Posterior vena cava (tissue), 2 donors: ENCODE measurements at places on chromosomes 4 and X. TPM values are rescaled to one million over a fixed set of nuclear protein-coding genes. Genes with fewer than 3 reads are reported as not detected.

TLR8 gene
- 5.1 TPM for total RNA-seq

PGAM4 gene
- not detected for total RNA-seq

GYPB gene
- 0.86 TPM for total RNA-seq

RBM41 gene
- 11.5 TPM for total RNA-seq

CACNA1F gene
- total RNA-seq: 0.09 TPM

TEX11 gene
- total RNA-seq: not detected

HSFX3 gene
- not detected for total RNA-seq

FAM47A gene
- total RNA-seq: not detected

SGMS2 gene
- 52.1 TPM for total RNA-seq

DNA sequence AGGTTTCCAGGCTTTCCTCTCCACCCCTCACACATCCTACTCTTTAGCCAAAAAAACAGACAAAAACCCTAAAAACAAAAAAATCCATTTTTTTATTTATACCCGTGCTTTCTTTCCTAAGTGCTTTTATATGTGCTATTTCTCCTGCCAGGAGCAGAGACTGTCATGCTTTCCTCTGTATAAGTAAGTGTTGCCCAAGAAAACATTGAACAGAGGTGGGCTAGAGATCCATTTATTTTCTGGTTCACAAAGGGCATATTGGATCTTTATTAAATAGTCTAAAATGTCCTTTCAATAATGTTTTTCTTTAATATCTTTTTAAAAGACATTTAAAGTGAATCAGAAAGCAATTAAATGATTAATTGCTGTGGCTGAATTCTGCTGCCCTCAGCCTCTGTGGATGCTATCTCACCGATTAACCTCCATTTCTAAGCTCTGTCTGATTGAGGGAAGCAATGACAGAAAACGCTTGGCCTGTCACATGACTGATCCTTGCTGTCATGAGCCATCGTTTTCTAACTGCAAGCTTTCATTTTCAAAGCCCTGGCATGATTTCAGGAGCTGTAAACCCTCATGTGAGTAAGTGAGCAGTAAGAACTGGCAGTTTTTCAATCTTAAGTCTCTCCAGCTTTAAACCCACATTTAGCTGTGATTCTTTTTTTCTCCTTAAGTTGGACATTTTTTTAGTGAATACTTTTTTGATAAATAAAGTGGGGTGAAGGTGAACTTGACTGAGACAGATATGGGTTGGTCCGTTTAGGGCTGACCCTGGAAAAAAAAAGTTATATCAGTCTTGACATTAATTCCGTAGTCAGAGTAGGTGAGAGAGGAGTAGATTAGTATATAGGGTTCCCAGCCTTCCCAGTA lies 180.7 kb upstream of the PGRMC2 start:
- DNase-seq: no peak

GRCh38 chr4:118974758-118975157 lies 86.1 kb downstream of the SYNPO2 start:
- DNase-seq: no peak

- DNase-seq: no peak
Measured at GRCh38 chrX:136488706-136489105, 959 bp downstream of the BRS3 start.

DNA sequence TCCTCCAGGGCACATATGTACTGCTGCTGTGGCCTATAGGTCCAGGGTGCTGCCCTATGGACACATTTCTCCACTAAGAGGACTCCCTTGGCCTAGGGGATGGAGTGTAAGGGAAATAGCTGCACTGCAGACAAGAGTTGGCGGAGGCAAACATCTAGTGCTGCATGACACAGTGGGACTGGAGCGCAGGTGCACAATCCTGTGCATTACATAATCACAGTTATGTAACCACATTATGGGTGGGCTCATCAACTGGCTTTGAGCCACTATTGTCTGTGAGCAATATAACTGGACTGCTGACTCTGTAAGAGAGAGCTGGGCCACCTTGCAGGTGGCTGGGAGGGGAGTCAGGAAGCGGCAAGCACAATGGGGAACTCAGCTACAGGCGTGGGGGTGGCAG lies 3.2 kb upstream of the TIGD2 start:
- no peak for DNase-seq

- DNase-seq: no peak
Measured at GRCh38 chr4:85968945-85969819, 390.7 kb downstream of the MAPK10 start.

DNA sequence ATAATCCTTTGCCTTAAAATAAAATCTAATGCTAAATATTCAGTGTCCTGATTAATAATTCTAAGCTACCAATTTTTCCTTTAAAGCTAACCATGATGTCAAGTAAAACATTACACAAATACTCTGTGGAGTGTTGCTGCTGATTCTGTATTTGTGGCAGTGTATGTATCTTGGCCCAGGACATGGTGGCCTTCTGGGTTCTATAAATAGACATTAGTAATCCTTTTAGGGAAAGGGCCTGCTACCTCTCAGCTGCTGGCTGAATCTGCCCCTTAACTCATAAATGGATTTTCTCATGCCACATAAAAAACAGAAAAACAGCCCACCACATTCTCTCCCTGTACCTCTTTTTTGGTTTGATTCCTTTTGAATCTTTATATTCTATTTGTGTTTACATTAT lies 1.2 kb upstream of the XK start:
- no peak for DNase-seq

DNA sequence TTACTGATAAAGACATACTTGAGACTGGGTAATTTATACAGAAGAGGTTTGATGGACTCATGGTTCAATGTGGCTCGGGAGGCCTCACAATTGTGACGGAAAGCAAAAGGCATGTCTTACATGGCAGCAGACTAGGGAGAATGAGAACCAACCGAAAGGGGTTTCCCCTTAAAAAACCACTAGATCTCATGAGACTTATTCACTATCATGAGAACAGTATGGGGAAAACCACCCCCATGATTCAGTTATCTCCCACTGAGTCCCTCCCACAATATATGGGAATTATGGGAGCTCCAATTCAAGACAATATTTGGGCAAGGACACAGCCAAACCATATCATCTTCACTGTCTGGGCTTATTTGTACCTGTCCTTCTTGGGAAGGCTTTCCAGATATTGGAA lies 22.8 kb upstream of the MUC7 start:
- no peak for DNase-seq

- no peak for DNase-seq
Measured at GRCh38 chr4:146522869-146523205, 1.1 kb upstream of the SLC10A7 start.

DNA sequence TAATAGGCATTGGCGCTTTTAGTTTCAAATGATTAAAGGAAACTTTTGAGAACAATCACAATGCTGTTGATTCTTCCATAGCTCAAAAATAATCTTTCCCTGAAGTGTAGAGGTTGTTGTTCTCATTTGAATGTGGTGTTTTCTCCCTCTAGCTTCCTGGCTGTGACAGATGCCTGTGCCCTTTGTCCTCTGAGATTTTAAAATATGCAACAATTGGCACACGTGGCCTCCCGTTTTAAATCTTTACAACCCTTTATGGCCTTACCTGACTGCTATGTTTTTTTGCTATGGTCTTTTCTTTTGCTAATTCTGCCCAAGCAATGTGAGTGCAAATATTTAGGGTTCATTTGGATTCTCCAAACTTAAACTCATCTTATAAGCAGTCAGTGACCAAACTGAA lies 22.9 kb upstream of the CASK start:
- DNase-seq: no peak

DNA sequence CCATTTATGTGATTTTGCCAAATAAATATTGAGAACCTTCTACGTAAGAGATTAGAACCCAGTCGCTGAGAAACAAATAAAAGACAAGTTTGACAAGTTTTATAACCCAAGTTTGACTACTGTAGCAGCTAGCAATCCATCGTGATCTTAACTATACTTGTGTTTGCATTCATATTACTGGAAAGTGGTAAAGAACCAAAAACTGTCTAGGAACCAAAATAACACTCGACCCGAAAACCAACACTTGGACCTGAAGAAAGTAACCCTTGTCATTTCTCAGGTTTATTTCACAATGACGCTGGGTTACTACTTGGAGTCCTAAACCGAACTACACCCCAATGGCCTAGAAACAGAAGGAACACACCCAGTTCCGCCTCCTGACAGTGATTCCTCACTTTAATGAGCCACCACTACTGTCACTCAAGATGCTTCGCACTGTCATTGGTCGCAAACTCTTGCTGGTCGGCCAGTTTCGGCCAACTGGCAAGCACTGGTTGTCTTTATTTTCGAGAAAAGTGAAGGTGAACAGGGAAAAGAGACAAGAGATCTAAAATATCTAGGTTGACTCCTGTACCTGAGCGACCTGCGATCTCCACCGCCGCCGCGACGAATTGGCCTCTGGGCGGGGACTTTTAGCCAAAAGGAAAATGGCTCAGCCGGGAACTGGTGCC lies 496 bp downstream of the FBXO8 start:
- peak; percentile 85 for DNase-seq

DNA sequence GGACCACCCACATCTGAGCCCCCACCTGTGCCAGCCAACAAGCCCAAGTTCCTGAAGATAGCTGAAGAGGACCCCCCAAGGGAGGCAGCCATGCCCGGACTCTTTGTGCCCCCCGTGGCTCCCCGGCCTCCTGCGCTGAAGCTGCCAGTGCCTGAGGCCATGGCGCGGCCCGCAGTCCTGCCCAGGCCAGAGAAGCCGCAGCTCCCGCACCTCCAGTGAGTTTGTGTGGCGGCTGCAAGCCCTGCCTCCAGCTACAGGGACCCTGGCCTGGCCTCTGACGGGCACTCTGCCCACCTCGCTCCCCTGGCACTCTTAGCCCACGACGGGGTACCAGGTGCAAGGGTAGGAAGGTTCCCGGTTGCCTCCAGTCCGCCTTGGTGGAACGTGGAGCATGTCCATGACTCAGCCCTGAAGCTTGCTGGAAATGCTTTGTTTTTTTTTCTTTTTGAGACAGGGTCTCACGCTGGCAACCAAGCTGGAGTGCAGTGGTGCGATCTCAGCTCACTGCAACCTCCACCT lies 13.7 kb upstream of the ADD1 start:
- DNase-seq: peak; percentile 72

GRCh38 chrX:5458300-5458842 lies 770.3 kb downstream of the NLGN4X start:
- no peak for DNase-seq

DNA sequence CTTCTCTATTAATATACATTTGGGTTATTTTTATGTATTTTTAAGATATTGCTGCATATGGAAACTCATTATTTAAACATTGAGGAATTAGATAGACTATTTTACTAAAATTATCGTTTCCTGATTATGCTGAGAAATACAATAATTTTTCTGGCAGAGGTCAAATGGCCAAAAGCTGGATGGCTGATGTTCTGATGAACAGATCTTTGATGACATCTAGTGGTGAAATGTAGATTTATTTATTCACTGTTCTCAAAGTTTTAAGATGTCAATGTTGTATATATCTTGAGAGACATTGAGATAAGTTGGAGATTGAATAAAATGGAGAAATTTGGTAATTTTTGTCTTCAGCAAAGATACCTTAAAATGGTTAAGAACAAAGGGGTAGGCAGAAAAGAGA lies 96.2 kb downstream of the UGT8 start:
- no peak for DNase-seq

GRCh38 chr4:25330905-25331808 lies 18.6 kb downstream of the ZCCHC4 start:
- no peak for DNase-seq

DNA sequence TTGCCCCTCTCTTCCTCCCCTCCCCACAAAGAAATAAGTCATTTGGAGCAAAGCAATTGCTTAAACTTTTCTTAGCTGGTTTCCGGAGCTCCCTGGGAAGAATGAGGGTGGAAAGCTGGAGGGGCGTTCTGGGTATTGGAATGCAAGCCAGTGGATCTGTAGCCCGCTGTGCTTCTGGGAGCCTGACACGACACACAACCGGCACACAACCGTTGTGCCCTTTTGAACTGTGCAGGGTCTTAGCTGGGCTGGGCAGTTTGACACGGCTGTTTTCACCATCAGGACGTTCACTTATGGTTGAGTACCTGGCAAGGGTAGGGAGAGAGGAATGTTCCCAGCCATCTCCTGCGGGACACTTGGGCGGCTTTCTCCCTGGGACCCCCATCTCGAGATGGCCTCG lies 38.3 kb downstream of the SHROOM2 start:
- DNase-seq: no peak

DNA sequence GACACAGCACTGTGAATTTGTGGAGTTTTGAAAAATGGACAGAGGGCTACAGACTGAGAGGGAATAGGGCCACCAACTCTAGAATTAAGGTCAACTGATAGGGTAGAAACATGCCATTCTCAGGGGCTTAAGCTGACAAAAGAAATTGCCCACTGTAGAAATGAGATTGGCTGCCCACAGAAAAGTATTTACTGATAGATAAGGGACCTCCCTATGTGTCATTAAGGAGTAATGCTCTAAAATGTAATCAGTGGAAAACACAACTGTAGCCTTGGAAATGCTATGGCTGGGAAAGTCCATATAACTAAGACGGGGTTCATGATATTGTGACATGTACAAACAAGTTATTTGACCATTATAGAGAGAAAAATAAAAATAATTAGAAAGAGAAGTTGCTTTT lies 4.6 kb downstream of the RTL9 start:
- no peak for DNase-seq

DNA sequence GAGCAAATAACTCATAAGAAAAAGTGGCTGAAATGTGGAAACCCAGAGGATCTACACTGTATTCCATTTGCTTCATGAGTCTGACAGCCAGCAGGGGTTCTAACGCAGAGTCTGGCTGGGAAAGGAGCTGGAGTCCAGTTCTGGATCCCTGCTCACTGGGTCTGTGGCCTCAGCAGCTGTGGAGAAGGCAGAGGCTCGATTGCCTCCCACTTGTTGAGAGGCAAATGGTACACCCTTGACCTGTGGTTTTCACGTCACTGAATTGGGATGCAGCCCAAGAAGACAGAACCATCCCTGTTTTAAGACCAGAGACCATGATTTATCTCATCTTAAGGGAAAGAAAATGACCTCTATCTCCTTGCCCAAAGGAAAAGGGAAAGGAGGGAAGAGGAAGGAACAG lies 147.0 kb upstream of the NOCT start:
- DNase-seq: no peak

GRCh38 chr4:13537011-13537831 lies 7.1 kb downstream of the NKX3-2 start:
- DNase-seq: peak; percentile 71

DNA sequence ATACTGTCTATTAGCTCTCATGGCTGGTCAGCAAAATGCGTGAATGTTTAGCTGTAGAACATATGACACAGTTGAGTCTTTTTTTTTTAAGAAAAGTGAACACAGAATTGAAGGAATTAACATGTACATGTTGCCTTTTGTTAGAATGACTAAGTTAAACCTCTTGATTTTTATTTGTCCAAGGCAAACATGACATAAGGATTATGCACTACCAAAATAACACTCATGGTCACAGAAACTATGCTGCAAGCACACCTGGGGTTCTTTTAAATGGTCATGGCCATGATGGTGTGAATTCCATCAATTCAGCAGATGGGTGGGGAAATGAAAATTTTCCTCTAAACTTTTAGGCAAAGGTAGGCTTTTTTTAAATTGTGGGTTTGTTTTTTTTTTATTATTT lies 80.1 kb upstream of the CXCL13 start:
- no peak for DNase-seq

DNA sequence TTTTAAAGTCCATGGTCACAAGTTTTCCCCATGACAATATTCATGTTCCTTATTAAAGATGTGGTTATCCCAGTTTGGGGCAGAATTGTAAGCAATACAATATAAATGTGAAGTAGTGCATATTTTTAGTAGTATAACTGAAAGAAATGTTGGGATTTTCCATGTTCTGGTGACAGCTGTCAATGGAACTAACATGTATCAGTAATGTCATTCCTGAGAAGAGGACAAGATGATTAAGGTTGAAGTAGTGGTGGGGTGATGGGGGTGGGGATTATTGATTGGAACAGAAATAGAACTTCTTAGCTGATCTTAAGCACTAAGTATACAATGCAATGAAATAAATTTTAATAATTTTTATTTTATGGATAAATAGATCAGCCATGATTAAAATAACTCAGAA lies 81.6 kb downstream of the PDHA2 start:
- no peak for DNase-seq
